ENCODE measurements at places on chromosomes 1 and 21. TPM values are rescaled to one million over a fixed set of nuclear protein-coding genes. Genes with fewer than 3 reads are reported as not detected.

GRCh38 chr1:66446261-66447001, 87.5 kb upstream of the SGIP1 start:
- DNase-seq, result peak; percentile 75

- no peak for DNase-seq
Observed at GRCh38 chr1:44345187-44345775, 9.8 kb downstream of the ERI3 start.

- no peak for DNase-seq
Observed at GRCh38 chr1:205062319-205062718, 19.3 kb downstream of the CNTN2 start.

- peak; percentile 62 for DNase-seq
Observed at GRCh38 chr1:234154320-234155251, 218.7 kb upstream of the COA6 start.

GRCh38 chr1:151142411-151143056, 3.9 kb downstream of the SEMA6C start:
- peak; percentile 67 for DNase-seq

GRCh38 chr1:114033216-114033706, 54.0 kb downstream of the OLFML3 start:
- DNase-seq, result peak; percentile 46

DNA sequence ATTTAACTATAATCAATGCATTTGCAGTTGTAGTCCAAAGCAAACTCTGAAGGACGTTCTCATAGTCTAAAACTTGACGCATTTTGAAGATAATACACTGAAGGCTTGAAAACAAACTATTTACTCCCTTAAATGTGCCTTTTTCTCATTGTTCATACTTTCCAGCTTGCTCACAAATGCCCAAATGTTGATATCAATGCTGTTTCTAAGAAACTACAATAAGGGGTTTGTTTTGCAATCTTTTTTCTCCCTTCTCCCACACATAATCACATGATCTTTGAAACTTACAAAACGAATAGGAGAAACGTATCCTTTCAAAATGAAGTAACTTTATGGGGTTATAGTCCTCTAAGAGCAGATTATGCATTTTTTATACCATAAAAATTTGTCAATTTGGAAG, 508.7 kb downstream of the DPYD start:
- DNase-seq, result peak; percentile 11

DNA sequence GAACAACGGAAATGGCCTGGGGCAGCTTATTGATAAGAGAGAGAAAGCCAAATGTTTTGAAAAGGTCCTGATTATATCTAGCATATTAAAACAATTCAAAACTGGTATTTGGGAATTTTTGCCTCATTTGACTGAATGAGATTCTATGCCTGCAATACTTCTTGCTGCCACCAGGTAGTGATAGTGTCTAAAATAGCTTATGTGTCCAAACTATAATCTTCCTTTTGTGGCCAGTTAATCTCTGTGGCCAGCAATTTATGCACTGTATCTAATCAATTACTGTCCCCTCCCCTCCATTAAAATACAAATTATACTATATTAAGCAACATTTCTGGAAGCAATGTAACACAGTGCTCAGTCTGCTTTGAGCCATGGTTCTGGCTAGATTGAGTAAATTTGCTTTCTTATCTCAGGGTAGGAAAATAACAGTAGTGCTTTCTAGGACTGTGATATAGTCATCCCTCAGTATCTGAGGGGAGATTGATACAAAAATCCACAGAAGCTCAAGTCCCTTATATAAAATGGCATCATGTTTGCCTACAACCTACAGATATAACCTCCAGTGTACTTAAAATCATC, 91.8 kb downstream of the FOXD2 start:
- DNase-seq, result no peak

DNA sequence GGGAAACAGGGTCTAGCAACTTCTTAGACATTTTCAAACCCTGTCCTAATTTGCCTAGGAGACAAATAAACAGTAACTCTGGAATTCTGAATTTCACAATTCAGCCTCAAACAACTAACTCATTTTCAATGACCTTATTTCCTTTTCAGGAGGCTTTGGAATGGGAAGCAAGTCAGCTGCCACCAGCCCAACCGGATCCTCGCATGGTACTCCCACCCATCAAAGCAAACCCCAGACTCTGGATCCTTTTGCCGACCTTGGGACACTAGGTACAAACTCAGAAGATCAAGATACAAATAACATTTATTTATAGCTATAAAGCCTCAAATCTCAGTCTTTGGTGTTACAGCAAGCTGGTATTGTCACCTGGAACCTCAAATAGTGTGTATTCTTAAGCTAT, 18.9 kb upstream of the LEPR start:
- DNase-seq, result no peak

DNA sequence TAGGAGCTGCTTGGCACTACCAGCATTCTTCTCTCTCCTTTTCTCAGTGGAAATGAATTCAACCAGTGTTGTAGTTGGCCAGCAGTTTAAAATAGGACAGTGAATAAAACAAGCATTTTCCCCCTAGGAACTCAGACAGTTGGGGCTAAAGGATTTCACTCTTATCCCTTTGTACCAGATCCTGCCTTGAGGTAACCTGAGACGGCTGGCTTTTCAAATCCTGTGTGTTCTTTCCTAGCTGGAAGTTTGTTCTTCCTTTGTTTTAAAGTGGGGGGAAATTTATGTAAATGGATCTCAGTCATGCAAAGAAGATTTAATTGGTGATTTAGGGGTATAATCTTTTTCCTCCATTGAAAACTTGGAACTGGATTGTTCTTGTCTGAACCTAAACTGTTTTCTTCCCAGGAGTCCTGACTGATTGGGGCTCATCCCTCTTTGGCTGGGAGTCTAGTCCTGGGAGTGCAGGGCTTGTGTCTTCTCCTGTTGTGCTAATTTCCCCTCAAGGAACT, 23.3 kb downstream of the ZP4 start:
- DNase-seq, result no peak

- no peak for DNase-seq
Observed at GRCh38 chr1:231036416-231036815, 3.6 kb downstream of the FAM89A start.

GRCh38 chr1:31482482-31483011, 69.5 kb downstream of the SERINC2 start:
- DNase-seq, result no peak

- no peak for DNase-seq
Observed at GRCh38 chr1:164755690-164756089, 196.7 kb downstream of the PBX1 start.

- DNase-seq, result peak; percentile 51
Observed at GRCh38 chr1:172885971-172886370, 164.8 kb downstream of the TNFSF18 start.

- DNase-seq, result no peak
Observed at GRCh38 chr1:36951292-36951750, 83.0 kb downstream of the GRIK3 start.

- no peak for DNase-seq
Observed at GRCh38 chr1:115958866-115959265, 17.4 kb upstream of the SLC22A15 start.

GRCh38 chr1:199898654-199899053, 128.9 kb upstream of the NR5A2 start:
- DNase-seq, result no peak

DNA sequence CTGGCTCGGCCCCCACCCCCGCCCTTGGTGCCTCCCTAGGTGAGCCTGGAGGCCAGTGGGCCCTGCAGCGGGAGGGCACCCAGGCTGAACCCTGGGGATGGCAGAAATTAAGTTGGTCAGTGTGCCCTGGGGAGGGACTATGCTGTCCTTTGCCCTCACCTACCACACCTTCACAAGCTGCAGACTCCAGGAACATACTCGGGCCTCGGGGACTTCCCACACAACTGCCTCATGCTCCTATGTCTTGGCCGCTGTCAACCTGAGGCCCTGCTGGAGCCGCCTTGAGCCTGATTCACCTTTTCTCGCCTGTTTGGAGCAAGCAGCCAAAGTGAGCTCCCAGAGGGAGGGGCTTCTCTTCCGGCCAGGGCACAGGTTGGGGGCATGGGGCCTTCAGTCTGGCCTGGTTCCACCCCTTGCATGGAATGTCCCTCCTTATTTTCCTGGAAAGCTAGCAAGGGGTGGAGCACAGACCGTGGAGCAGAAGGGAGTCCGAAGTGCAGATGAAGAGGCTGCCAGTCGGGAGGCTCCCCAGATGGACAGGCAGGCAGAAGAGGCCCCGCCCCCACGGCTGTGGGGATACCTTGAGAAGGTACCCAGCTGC, 24.7 kb downstream of the KNCN start:
- no peak for DNase-seq

- no peak for DNase-seq
Observed at GRCh38 chr1:28833381-28833780, 21.4 kb downstream of the OPRD1 start.

DNA sequence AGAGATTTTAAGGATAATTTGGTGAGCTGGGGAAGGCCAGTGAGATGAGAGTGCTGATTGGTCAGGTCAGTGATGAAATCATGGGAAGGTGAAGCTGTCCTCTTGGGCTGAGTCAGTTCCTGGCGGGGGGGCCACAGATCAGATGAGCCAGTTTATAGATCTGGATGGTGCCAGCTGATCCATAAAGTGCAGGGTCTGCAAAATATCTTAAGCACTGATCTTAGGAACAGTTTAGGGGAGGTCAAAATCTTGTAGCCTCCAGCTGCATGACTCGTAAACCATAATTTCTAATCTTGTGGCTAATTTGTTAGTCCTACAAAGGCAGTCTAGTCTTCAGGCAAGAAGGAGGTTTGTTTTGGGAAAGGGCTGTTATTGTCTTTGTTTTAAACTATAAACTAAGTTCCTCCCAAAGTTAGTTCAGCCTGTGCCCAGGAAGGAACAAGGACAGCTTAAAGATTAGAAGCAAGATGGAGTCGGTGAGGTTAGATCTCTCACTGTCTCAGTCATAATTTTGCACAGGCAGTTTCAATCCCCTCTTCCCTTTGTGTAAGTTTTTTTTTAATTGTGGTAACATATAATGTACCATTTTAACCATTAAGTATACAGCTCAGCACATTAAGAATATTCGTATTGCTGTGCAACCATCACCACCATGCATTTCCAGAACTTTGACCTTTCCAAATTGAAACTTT, 39.4 kb downstream of the PTAFR start:
- DNase-seq, result no peak

DNA sequence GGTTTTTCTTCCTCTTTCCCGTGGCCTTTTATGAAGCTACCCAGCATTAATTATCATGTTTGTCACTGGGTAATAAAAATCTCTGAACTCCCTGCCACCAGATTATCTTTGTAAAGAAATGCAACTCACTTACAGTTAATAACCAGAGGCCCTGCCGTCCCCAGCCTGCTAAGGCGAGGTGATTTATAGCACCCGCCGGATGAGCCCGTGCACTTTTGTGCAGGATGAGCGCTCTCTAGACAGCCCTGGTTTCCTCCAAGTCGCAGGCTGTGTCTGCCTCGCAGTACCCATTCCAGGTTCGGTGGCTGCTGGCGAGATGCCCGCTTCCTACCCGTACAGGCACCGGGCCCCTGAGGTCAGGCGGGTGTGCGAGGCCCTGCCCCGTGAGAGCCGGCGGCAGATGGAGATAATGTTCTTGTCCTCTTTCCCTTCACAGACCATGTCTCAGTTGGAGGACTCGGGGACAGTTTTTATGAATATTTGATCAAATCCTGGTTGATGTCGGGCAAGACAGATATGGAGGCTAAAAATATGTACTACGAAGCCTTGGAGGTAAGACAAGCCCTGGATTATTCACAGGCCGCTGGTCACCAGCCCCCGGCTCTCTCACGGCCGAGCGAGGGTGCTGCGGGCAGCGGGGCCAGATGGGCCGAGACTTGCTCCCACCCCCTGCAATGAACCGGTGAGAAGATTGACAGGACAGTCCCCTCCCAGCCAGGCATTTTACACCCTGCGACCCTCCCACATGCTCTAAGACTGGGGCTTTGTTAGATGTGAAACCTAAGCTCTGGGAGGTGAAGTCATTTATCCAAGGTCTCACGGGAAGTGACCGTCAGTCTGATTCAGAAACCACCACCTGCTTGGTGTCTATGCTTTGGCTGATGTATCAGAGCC, 28.5 kb upstream of the SELENON start:
- no peak for DNase-seq

DNA sequence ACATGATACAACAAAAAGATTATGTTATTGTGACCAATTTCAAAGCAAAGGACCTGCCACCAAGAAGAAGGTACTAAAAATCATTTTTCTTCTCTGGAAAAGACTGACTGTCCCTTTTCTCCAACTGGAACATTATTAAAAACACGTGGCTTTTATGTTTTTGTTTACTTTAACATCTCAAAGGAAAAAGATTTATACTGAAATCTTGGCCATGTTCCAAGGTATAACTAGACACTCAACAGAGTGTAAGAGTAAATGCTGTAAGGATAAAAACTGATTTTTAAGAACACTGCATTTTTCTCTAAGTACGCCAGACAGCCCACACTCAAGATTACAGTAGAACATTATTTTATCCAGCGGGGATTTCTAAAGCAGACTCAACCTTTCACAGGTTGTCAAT, 62.1 kb downstream of the BRWD1 start:
- DNase-seq, result no peak

GRCh38 chr1:175826705-175827104, 83.3 kb upstream of the TNR start:
- no peak for DNase-seq

DNA sequence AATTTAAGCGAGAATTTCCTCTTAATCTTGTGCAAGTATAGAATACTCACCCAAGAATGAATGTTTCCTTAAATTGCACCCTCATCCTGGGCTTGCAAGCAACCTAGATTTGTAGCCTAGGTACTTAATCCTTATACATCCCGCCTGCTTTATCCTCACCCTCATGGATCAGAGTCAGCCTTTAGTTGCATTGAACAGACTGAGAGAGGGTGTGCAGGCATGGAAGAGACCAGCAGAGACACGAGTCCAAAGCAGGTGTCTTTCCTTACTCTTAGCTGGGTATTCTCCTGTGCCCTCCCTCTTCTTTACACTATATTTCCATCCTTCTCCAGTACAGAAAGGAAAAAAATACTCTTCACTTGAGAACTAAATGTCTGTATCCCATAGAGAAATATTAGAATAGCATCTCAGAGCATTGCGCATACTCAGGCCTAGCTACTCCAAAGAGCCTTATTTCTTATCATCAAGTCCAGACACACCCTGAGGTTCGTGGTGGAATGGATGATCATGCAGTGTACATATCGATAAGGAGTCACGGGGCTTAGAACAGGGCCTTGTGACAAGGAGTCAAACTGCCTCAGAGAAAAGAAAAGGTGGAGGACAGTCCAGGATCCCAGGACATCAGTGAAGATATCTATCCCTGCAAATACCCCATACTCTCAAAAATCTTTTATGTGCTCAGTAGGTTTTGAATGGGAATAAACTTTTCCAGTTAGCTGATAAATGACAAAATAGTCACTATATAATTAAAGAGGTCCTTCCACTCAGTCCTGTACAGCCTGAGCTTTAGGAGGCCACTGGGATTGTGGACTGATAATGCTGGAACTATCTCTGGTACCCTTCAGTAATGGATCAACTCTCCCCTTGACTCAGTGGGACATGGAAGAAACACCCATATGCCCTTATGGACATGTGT, 297.9 kb downstream of the GRIK1 start:
- DNase-seq, result no peak

GRCh38 chr21:45293726-45294401, 6.2 kb upstream of the POFUT2 start:
- no peak for DNase-seq

- DNase-seq, result no peak
Observed at GRCh38 chr1:92342401-92342800, 43.5 kb downstream of the RPAP2 start.

The C1orf53 gene
- 11.1 TPM for total RNA-seq

The RGS8 gene
- total RNA-seq, result not detected

The FCMR gene
- total RNA-seq, result not detected

The LHX8 gene
- total RNA-seq, result not detected

The TARDBP gene
- total RNA-seq, result 68.9 TPM

The UBE2U gene
- not detected for total RNA-seq

The KRTAP11-1 gene
- total RNA-seq, result not detected

The VPS13D gene
- 17.0 TPM for total RNA-seq

The SLC6A9 gene
- total RNA-seq, result 0.06 TPM

The MROH9 gene
- not detected for total RNA-seq

The HMGN2 gene
- total RNA-seq, result 722 TPM

The OR2G6 gene
- total RNA-seq, result not detected
